GM13977 (cell line): ENCODE measurements at places on chromosomes 2 and 18.

DNA sequence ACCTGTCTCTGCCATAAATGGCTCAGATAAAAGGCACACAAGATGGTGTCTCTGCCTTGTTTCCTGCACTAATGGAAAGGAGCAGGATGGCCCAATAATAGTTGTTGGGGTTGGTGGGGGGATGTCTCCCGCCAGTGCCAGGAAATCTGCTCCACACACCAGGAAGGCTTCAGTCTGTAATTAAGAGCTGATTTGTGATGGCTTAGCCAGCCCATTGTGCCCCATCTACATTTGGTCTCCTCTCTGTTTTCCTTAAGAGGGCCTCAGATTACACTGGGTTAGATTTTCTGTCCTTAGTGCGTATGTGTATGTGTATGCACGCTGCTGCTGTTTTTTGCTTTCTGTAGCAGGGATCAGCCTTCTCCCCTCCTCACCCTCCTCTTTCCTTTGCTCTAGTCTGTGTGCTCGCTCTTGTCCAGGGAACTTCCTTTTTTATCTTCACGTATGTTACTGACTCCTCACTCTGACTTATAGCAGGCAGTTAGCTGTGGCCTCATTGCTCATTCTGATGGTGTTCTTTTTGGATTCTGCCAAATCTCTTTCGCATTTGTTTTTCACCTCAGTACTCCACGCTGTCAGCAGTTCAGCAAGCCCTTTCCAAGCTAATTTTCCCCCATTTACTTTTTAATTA, 33.4 kb upstream of the MGAT5 start:
- no peak for DNase-seq

GRCh38 chr2:100745604-100746003, 74.3 kb upstream of the NPAS2 start:
- DNase-seq = no peak

- DNase-seq = no peak
Observed at GRCh38 chr2:217993138-217993537, 9.7 kb downstream of the TNS1 start.

- no peak for DNase-seq
Observed at GRCh38 chr2:3365219-3365618, 12.4 kb downstream of the EIPR1 start.

- DNase-seq = no peak
Observed at GRCh38 chr18:65755616-65756015, 4.8 kb downstream of the CDH7 start.

GRCh38 chr2:172928756-172929155, 146.9 kb upstream of the MAP3K20 start:
- no peak for DNase-seq

DNA sequence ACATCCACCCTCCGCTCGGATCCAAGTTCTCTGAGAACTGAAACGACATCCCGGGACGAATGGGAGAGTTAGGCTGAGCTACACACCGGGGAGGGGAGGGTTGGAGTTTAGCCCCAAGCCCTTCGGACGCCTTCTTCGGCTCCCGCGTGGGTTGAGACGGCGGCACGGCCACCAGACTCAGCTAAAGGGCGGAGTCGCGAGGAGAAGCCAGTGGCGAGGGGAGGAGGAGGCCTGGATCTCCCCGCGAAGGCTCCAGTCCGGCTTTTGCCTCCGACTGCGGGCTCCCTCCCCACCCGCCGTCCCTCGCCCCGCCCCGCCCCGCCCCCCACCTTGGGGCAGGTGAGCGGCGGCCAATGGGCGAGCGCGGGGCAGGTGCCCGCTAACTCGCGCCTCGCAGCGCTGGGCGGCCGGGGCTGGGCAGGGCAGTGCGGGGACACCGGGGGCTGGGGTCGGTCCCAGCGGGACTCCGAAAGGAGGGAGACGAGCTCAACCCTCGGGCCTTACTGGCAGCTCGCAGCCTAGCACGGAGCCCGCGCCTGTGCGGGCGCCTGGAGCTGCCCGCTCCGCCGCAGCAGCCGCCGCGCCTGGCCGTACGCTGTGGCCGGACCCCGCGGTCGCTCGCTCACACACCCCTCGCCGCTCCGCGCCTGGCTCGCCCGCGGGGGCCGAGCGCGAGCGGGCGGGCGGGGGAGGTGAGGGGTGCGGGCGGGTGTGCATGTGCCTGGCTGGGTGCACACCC, at the start of gene EMX1:
Gene EMX1, plus strand, starts transcription at position 382 of the 739 bp plus-strand sequence. Its CDS starts 334 bp downstream, at position 716.
- DNase-seq = peak; percentile 94

DNA sequence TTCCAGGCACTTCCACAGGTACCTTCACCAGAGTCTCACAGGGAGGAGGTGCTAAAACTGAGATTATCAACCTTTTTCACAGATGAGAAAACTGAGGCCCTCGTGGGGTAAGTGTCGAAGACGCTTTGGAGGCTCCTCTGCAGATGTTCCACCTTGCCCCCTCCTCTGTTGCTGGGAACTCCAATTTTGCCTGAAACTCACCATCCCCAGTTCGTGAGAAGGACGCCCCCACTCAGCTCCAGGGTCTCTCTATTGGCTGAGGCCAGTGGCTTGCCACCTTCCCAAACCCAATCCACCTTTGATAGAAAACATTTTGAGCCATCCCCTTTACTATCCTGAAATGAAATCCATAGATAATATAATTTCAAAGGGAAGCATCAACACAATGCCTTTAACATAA, 109.1 kb downstream of the CYP26B1 start:
- no peak for DNase-seq

DNA sequence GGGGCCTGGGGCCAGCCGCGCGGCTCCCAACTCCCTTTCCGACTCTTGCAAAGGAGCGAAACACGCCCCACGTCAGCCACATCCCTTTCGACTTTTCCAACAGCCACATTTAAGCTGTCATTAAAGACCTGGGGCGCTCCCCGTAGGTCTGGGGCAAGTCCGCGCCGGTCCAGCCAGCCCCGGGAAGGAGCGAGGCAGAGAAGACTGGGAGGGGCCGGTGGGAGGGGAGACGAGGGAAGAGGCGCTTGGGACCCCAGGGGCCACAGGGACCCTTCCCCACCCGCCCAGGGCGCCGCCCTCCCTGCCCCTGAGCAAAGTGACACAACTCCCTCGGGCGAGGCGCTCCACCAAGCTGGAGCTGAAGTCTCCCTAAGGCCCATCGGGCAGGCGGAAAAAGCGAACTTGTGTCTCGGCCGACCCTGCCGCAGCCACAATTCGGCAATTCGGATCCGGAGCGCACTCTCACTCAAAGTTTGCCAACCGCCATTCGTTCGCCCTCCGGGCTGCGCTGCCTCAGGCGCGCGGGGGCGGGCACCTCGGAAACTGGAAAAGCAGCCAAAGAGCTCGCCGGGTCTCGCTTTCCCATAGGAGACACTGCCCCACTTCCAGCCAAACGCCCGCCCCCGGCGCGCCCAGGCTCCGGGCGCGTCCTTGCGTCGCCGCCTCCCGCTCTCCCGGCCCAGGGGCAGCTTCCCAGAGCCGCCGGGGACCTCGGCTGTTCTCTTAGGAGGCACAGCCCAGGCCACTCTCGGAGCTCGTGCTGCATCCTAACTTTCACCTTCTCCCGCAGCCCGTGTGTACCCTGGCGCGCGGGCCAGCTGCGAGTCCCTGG, 1.1 kb upstream of the KCTD1 start:
- peak; percentile 57 for DNase-seq

GRCh38 chr2:128547667-128548066, 229.0 kb upstream of the HS6ST1 start:
- no peak for DNase-seq

DNA sequence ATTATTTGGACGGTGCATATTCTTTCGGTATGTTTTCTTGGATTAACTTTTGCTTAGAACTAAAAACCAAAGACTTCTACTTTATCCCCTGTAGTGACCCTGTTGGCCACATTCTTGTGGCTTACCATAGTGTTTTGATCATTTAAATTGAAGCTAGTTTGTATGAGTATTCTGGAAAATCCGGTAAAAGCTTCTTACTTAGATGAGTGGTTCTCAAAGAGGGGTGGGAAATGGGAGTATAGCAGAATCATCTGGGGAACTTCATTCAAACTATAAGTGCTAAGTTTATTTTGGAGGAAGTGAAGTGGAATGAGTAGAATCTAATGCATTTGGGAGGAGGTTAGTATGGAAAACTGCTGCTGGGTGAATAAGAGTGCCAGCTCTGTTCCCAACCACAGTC, 3.8 kb downstream of the PPP1CB start:
- no peak for DNase-seq

DNA sequence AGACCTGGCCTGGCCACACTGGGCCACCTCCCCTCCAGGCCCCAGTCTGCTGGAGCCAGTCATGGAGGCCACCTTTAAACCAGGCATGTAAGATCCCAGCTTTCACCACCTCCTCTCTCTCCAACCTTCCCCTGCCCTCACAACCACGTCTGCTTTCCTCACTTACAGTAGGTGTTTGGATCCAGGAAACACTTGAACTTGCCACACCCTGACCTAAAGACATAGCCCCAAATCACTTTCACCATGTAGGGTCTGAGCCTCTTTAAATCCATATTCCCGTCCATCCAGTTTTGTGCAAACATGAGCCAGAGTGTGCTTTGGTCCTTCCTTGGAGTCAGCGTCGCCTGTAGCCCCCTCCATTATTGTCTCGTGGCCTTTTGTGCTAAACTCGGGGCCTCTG, 66.8 kb downstream of the NRP2 start:
- no peak for DNase-seq
